Activated naive CD4-positive, alpha-beta T cell treated with anti-CD3 and anti-CD28 coated beads, Interleukin-2, amount 10 ng/mL, durations not matched to agents 5 hours and 36 hours (primary cell): ENCODE measurements at places on chromosomes 2 and 18. TPM values are rescaled to one million over a fixed set of nuclear protein-coding genes. Genes with fewer than 3 reads are reported as not detected.

Gene MPHOSPH10
- total RNA-seq: 34.1 TPM

Gene SLC9A2
- not detected for total RNA-seq

Gene SP140L
- 121 TPM for total RNA-seq

Gene FBXO15
- 0.43 TPM for total RNA-seq

Gene KANSL1L
- total RNA-seq: 6.7 TPM

Gene ALPP
- not detected for total RNA-seq

Gene NOSTRIN
- total RNA-seq: not detected

Gene HOXD12
- not detected for total RNA-seq

Gene CEBPZ
- 49.7 TPM for total RNA-seq

Gene SLC38A11
- total RNA-seq: not detected

Gene TTC39C
- total RNA-seq: 122 TPM

Gene NYAP2
- not detected for total RNA-seq

Gene ARHGEF33
- total RNA-seq: not detected

Gene DCDC2C
- total RNA-seq: not detected

Gene PRKAG3
- not detected for total RNA-seq

Gene LINC00305
- not detected for total RNA-seq

Gene CRYGD
- not detected for total RNA-seq

Gene MALL
- total RNA-seq: not detected

Gene RGPD3
- 0.13 TPM for total RNA-seq

Gene CROCC2
- total RNA-seq: not detected

Gene TLX2
- 0.55 TPM for total RNA-seq

Gene PSTPIP2
- total RNA-seq: 12.8 TPM

Gene NETO1
- not detected for total RNA-seq

Gene GNAL
- not detected for total RNA-seq

Gene POTEC
- not detected for total RNA-seq

Gene LOXHD1
- total RNA-seq: 0.13 TPM

Gene NCKAP5
- total RNA-seq: not detected

Gene GLI2
- 0.88 TPM for total RNA-seq

Gene AKAIN1
- total RNA-seq: not detected

Gene RSAD2
- 12.9 TPM for total RNA-seq

Gene PFN4
- not detected for total RNA-seq
